A549 treated with RU486 at 1 μM for 4 hours (cell line): ENCODE measurements at places on chromosomes 12 and 14. TPM values are rescaled to one million over a fixed set of nuclear protein-coding genes. Genes with fewer than 3 reads are reported as not detected.

The C12orf43 gene
- total RNA-seq: 24.7 to 27.0 TPM (median 25.1 TPM) in 5 replicates

The TCL1A gene
- total RNA-seq: not detected in 5 replicates

The ESR2 gene
- total RNA-seq: 0.03 TPM in 1 of 5 replicates, not detected in the others

The SPTB gene
- total RNA-seq: 0.65 to 1.1 TPM (median 0.96 TPM) in 5 replicates

The RND1 gene
- total RNA-seq: 14.4 to 21.8 TPM (median 15.8 TPM) in 5 replicates

The REC8 gene
- 4.0 to 5.5 TPM (median 5.1 TPM) in 5 replicates for total RNA-seq

The CLECL1 gene
- not detected in 5 replicates for total RNA-seq
